MM.1S (cell line): ENCODE measurements at places on chromosomes 7 and 10.

- DNase-seq = no peak
Measured at GRCh38 chr10:122342293-122343134, 32.0 kb upstream of the PLEKHA1 start.

DNA sequence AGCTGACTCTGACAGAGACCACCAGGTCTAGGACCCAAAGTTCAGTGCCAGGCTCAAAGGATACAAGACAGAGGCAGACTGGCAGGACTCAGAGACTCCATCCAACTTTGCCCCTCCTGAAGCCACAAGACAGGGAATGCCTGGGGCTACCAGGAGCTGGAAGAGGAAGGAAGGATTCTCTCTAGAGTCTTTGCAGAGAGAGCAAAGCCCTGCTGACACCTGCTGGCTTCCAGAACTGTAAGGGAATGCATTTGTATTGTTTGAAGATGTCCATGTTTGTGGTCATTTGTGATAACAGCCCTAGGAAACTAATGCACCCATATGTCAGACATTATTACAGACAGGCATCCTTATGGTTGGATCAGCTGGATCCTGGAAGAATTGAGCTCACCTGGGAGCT is 132.3 kb upstream of the C7orf33 start:
- no peak for DNase-seq

- no peak for DNase-seq
Measured at GRCh38 chr10:26274391-26274790, 57.8 kb downstream of the GAD2 start.

DNA sequence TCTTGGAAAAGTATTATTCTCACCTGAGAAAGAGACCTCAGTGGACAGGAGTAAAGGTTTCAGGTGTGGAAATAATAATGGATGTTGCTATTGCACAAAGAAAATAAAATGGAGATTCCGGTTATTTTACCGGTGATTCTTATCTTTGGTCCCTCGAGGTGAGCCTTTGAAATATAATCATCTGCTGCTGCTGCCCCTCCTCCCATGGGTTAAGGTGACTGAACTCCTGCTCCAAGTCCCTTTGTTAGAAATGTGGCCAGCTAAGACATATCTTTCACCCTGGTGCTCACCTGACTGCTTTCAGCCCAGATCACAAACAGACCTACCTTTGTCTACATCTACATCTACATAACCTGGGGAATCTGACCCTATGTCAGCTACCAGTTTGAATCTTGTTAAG is 5.7 kb downstream of the CUBN start:
- DNase-seq = no peak

GRCh38 chr10:99339077-99339476 is 9.9 kb downstream of the CNNM1 start:
- no peak for DNase-seq
